ENCODE measurements at places on chromosomes 13 and 19.

- DNase-seq = no peak
Measured at GRCh38 chr19:3374369-3375112, 8.2 kb downstream of the NFIC start.

DNA sequence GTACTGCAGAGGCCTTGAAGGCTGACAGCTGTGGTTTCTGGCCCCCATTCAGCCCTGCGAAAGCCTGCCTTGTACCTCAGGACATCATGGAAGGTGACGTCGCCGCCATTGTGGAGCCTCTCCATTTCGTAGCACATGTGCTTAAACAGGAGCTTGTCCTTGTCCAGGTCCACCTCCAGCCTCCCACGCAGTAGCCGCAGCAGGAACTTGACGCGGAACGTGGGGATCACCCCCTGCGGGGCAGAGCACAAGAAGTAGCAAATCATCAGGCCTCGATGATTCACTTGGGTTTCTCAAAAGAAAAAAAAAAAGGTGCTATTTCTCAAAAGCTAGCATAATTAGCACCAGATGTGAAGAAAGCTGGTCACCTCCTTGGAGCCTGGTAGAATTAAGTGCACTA, 351.0 kb downstream of the NALCN start:
- DNase-seq = no peak

DNA sequence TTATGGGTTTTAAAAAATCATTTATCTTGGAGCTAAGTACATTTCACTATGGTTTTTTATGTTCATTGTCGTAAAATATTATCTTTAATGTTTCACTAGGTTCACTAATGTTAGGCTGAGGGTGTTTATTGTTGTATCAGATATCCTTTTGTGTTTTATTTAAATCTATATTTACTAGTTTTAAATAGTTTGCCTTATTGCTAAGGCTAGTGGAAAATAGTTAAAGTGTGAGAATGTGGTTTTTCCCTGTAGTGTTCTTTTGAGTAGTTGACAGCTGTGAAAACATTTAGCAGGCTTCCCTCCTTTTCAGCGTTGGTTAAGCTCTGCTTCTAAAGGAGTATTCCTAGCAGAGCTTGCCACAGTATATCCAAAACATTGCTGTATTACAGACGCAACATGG, 139.0 kb downstream of the TM9SF2 start:
- DNase-seq = no peak

DNA sequence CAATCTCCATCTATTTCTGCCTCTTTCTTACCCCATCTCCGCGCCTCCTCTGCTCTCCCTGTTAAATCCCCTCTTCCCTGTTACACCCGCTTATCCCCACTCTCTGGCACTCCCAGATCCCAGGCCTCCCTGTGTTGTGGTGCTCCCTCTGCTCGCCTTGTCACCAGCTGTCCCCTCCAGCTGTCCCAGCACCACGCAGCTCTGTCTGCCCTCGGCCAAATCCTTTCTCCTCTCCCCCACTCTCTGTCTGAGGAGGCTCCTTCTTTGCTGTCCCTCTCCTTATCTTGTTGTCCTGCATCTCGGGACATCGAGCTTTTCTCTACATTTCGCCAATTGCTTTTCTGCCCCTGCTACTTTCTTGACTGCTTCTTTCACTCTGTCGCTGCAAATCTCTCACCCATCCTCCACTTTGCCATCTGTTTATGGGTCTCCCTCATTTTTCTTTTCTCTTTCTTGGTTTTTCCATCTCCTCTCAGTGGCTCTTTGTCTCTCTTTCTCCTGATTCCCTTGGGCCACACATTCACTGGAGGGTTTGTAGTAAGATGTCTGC, 941 bp downstream of the ZNF160 start:
- no peak for DNase-seq

DNA sequence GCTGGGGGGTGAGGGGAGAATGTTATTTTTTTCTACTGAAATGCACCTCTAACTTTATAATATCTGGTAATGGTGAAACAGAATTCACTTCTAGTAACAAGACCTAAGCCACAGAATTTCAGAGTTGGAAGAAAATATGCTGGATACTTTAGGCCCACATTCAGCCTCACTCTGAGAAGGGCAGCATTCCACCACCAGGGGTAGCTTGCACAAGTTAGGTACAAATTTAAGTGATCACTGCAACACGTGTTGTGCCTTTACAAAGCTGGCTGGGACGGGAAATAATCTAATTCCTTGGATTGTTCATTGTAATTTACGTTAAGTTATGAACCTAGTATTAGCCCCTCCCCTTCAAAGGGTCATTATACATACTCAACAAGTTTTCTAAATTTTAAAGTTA, 192.3 kb downstream of the RGCC start:
- no peak for DNase-seq

- no peak for DNase-seq
Measured at GRCh38 chr19:805600-806550, 8.6 kb downstream of the PTBP1 start.

DNA sequence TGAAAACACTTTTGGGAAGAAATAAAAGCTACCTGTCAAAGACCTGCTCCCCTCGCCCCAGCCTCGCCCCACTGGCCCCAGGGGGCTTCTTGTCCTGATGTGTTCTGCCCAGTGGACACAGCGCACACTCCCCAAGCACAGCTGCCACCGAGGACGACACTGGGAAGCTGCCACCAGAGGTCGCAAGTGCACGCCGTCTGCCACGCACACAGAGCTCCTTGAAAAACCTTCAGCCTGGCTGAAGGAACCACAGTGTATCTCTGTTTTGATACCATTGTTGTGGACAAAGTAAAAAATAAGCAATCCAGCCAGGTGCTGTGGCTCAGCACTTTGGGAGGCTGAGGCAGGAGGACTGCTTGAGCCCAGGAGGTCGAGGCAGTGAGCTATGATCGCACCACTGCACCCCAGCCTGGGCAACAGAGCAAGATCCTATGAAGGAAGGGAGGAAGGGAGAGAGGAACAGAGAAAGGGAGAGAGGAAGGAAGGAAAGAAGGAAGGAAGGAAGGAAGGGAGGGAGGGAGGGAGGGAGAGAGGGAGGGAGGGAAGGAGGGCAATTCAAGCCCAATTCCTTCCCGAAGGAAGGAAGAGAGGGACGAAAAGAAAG, 57.3 kb downstream of the CEBPG start:
- DNase-seq = peak; percentile 52

Measured in stimulated activated CD4-positive, alpha-beta T cell treated with anti-CD3 and anti-CD28 coated beads, Interleukin-1b, Interleukin-23, amount 100 ng/mL, for 1 hour (primary cell).